Ovary (tissue), 10 donors: ENCODE measurements at places on chromosomes 4 and X.

- DNase-seq: no peak
These were observed 245.4 kb downstream of the DCLK2 start for GRCh38 chr4:150323406-150324325.

- DNase-seq: no peak
These were observed 907.1 kb downstream of the RPA4 start for GRCh38 chrX:97790850-97791249.

DNA sequence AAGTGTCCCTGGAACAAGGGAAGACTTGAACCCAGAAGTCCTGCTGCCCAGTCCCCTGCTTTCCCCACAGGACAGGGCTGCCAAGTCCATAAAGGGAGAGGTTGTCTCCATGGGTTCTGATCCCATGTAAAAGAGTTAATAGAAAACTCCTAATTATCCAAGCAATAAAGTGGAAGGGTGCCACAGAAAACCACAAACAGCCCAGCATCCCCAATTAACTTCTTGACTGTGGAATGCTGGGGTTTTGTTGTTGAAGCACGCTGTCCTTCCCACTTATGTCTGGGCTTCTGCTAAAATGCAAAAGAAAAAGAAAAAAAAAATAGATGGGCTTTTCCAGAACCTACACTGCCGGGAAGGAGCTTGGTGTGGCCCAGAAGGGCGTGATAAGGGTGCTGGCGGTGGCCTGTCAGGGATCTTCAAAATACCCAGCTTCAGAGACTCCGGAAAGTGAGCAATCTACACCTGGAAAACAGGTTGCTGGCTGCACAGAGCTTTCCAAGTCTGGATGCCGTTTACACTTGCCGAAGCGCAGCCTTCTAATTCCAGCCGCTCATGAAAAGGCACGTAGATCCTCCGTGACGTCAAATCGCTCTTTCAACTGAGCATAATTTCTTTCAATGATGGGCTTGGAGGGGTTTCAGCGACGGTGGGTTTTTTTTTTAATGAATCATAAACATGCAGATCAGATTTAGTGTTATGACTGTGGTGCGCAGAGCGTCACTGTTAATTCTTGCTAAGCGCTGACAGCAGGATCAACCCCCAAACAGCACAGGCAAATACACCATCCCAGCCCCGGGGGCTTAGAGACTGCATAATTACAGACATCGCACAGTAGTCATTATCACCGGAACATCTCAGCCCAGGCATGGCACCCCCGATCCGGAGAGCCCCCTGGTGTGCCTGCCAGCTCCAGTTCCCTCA is 197.6 kb downstream of the BCOR start:
- peak; percentile 21 for DNase-seq

- DNase-seq: no peak
These were observed 322.5 kb downstream of the EVC2 start for GRCh38 chr4:5385741-5386311.

- DNase-seq: no peak
These were observed 114.0 kb upstream of the FRG1 start for GRCh38 chr4:189826657-189827056.

- DNase-seq: no peak
These were observed 10.3 kb upstream of the ODAPH start for GRCh38 chr4:75545526-75545925.

- no peak for DNase-seq
These were observed 6.7 kb downstream of the BBS12 start for GRCh38 chr4:122739174-122739573.

- no peak for DNase-seq
These were observed 99.6 kb downstream of the PCDH18 start for GRCh38 chr4:137432446-137433311.

GRCh38 chr4:94974773-94975172 is 217.0 kb downstream of the BMPR1B start:
- no peak for DNase-seq

GRCh38 chr4:55733932-55734331 is 85.7 kb upstream of the EXOC1L start:
- no peak for DNase-seq

DNA sequence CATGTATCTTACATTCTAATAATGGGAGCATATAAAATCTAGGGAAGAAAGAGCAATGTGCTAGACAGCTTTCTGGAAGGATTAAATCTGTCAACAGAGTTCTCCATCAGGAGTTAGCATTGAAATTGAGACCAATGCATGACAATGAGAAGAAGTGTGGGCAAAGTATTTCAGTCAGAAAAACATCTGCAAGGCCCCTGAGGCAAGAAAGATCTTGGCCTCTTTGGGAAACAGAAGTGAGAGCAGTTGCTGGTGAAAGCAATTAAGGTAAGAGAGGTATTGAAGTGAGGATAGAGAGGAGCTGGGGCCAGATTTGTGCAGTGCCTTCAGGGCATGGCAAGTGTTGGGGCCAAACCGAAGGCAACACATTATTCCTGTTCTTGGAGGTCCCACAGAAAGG is 999.1 kb downstream of the STPG2 start:
- no peak for DNase-seq

DNA sequence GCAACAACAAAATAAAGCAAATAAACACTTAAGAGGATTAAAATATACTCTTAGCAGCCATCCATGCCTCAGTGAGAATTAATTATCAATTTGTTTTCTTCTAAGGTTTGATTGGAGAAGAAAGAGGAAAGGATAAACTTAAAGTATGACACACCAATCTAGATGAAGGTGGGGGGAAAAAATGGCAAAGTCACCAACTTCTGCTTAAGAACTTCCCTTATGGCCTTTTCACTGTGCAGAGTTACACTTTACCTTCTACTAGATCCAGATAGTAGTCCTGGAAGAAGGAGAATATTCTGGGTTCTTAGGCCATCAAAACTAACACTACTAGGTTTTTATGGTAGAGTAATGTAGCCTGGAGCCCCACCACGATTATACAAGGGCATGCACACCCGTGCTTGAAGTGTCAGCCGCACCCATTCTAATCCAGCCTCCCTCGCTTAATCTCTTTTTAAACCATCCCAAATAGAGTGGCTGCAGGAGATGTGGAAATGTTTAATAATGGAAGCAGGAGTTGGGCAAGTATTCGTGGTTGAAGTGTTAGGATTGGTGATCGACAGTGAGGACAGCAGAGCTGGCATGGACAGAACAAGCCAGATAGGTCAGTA is 14.1 kb downstream of the ENPEP start:
- no peak for DNase-seq

DNA sequence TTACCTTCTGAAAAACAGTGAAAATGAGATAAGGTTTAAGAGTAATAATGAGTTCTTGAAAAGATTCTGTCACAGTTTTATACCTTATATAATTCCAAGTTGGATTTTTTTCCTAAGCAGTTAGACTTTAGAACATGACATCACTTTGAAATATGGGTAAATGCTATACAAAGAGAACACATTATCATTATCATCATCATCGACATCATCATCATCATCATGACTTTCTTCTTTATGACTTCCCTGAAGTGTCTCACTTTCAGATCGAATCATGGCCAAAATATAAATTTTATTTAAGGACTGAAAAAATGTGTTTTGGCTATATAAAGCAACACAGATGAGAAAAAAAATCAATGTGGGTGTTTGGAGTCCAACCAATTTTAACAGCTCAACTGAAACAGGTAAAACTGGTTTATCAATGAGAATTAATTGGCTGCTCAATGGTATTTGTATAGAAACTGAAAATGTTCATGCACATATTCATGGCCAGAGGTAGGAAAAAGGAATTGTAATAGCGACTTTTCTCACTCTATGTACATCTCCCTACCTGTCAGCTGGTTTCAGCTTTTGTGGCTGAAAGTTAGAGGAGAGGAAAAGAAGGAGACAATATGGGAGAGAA is 243.1 kb upstream of the GPC4 start:
- no peak for DNase-seq

- peak; percentile 87 for DNase-seq
These were observed 58.6 kb upstream of the ZC4H2 start for GRCh38 chrX:65034668-65035445.

DNA sequence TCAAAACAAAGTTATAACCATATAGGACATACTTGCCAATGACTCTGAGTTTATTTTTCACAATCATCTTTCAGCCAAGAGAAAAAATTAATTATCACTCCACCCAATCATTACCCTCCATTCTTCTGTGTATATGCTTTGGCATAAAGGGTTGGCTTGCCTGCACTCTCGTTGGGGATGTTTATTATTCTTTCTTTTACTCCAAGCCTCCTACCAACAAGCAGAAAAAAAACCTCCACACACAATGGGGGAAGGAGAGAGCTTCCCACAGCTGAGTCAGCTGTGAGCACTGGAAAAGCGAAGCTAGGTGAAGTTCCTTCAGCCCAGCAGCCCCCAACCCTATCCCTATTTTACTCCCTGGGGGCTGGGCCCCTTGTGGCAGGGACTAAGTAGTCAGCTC is 1.5 kb downstream of the OPHN1 start:
- no peak for DNase-seq

- DNase-seq: no peak
These were observed 43.0 kb downstream of the ZFYVE28 start for GRCh38 chr4:2375427-2375826.

DNA sequence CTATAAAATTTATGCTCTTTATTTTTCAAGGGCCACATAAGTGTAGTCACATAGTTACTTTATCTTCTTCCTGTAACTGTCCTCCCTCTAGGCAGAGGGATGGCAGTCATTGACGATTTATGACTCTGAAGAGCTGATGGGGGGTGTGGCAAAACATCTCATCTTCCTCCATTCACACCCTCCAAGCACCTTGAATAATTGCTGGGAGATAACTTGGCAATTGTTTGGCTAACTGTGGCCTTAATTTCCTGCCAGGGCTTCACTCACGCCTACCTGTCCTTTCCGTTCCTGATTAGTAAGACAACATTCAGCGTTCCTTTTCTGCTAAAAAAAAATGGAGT is 329.2 kb downstream of the ARHGAP10 start:
- DNase-seq: no peak

DNA sequence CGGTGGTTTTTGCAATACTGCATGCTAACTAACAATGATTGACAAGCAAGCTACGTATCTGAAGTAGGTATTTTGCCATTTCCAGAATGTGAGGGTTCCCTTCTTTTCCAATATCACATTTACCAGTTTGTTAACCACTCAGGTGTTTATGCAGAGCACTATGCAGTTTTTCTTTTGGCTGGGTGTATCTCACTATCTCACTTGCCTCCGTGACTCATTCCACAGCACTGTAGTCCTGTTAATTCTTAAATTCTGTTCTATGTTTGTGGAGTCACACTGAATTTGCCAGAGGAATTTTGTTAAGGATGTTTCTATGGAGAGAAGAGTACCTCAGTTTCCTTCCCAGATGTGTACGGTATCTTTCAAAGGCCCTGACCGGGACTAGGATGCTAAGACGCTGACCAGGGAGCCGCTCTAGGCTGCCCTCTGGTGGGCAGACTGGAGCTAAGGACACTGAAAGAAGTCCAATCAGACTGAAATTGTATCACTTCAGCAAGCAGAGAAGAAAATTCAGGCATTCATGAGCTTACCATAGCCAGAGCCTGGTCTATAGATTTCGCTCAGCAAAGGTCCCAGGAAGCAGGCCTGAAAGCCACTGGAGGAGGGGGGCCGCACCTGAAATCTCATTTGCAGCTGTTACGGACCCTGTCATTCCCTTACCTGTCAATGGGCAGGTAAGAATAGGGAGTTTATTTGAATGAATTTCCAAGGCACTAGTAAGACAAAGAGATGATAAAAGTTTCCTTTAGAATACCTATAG is 388.4 kb upstream of the SPOCK3 start:
- DNase-seq: peak; percentile 14

DNA sequence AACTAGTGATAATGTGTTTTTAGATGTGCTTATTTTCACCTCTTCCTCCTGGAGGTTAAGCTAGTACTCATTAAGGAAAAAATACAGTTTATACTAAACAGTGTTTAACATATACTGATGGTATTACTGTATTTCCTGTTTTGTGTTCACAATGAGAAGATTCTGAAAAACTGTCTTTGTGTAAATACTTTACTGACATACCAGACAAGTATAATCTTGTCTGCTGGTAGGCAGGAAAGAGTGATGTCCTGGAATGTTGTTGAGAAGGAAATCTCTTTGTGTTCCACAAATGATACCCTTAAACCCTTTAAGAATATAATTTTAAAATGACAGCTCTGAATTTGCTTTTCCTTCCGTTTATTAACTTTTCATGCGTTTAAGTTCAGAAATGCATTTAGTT is 205.5 kb upstream of the NUDT6 start:
- DNase-seq: no peak

- DNase-seq: no peak
These were observed 1264.7 kb downstream of the PCDH7 start for GRCh38 chr4:31984872-31985271.

DNA sequence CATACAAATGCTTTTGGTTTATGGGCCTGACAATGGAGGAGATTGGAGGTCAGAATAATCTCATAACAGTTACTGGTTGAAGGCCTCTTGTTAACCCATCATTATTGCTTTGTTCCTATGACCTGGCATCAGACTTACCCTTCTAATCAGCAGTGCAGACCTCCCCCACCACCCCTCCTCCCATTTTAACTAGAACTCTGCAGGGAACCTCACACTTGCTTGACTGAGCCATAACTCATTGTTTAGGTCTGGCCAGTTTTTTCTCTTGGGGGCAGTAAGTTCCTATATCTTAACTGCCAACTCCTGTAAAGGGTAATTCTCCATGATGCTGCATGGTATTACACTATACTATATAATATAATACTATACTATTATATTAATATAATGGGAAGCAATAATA is 609.3 kb downstream of the IL1RAPL1 start:
- DNase-seq: no peak

GRCh38 chr4:145565328-145565727 is 53.9 kb upstream of the MMAA start:
- DNase-seq: no peak

- no peak for DNase-seq
These were observed 42.2 kb upstream of the NKRF start for GRCh38 chrX:119648421-119648775.

DNA sequence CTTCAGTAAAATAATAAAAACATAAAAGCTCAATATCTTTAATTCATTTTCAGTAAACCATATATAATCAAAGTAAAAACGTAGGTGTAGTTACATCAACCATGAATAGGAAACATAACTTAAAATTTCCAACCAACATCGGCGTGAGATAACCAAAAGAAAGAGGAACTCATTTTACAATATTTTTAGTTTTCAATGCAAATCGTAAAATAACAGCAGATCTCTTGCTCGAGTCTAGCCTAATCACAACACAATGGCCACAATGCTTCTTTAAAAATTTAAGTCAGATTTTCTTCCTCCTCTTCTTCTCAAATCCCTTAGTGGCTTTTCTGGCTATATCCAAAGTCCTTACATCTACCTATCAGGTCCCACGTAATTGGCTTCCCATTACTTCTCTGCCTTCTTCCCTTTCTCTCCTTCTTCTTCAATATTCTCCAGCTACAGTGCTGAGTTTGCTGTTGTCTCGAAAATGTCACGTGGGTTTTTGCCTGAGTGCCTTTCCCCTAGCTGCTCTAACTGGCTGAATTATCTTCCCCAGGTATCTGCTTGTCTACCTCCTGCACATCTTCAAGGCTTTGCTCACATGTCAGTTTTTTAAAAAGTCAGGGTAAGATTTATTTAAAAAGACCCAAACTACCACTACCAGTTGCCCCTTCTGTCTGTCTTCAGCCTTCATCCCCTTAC is 90.9 kb upstream of the BANK1 start:
- DNase-seq: no peak

GRCh38 chr4:186294160-186294559 is 28.2 kb downstream of the F11 start:
- no peak for DNase-seq
